Inflammatory macrophage treated with lipopolysaccharide for 1 hour (primary cell): ENCODE measurements at places on chromosomes 3 and 15.

- no peak for DNase-seq
Observed at GRCh38 chr3:55619046-55619808, 132.1 kb upstream of the WNT5A start.

GRCh38 chr15:81111510-81112470 lies 22.3 kb upstream of the CFAP161 start:
- DNase-seq: peak; percentile 59

DNA sequence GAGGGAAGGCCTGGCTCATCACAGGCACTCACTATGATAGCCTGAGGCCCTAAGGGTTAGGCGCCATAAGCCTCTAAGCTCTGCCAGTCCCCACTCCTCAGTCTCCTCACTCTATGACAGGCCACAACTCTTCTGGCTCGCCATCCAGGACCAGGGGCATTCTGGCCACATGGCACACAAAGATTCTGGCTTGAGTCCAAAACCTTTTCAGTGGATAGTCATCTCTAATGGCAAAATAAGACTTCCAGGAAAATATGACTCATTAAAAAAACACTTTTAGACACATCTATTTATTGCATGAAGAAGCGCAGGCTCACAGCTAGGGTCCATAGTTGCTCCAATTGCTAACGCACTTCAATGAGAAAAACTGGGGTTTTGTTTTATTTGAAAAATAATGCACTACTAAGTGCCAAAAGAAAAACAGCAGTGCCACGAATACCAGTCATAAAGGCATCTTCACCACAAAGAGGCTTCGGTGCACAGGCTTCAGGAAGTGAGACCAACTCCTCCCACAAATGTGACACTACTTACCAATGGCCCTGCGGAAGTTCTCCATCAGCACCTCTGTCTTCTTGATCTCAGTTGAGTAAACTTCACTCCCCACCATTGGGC lies 11.1 kb downstream of the RUVBL1 start:
- DNase-seq: no peak

DNA sequence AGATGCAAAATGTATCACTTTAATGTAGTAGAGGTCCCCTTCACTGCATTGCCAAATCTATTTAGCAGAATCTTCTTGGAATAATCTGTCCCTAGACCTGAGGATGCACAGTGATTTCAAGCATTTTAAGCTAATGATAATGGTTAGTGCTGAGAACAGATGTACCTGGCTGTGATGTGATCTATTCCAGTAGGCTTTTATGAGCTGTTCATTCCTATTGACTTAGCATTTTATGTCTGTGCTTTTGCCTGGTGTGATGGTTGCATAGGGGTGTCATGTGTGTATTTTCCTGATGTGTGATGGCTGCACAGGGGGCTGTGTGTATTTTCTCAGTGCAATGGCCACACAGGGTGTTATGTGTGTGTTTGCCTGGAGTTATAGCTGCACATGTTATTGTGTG lies 272.9 kb downstream of the TIGIT start:
- DNase-seq: no peak

DNA sequence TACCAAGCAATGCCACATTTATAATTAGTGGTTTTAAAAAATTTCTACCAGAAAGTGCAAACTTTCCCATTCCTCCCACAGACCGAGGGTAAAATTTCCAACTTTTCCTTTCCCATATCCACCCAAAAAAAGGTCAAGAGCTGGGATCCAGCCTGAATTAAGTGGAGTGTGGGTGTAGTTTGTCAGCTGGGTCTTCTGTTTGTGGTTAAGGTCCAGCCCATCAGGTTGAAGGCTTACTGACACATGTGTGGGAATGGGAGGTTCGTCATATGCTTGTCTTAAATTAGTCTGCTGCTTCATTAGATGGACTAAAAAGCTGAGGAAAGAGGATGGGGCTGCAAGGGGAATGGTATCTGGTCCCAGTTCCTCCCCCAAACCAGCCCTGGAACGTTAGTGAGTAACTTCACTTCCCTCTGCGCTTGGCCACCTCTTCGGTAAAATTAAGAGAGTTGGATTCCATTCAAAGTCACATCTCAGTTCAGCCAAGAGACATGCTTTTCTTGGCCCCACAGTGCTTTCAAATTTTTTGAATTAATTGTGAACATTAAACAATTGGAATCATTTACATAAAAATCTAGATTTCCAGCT lies 59.0 kb upstream of the PLCL2 start:
- no peak for DNase-seq
